ENCODE measurements at places on chromosomes 1 and 21. TPM values are rescaled to one million over a fixed set of nuclear protein-coding genes. Genes with fewer than 3 reads are reported as not detected.

The TP73 gene
- 1.3 TPM for total RNA-seq

The NUDT4B gene
- total RNA-seq = not detected

- no peak for DNase-seq
Observed at GRCh38 chr1:7856345-7856744, 3.5 kb upstream of the UTS2 start.

DNA sequence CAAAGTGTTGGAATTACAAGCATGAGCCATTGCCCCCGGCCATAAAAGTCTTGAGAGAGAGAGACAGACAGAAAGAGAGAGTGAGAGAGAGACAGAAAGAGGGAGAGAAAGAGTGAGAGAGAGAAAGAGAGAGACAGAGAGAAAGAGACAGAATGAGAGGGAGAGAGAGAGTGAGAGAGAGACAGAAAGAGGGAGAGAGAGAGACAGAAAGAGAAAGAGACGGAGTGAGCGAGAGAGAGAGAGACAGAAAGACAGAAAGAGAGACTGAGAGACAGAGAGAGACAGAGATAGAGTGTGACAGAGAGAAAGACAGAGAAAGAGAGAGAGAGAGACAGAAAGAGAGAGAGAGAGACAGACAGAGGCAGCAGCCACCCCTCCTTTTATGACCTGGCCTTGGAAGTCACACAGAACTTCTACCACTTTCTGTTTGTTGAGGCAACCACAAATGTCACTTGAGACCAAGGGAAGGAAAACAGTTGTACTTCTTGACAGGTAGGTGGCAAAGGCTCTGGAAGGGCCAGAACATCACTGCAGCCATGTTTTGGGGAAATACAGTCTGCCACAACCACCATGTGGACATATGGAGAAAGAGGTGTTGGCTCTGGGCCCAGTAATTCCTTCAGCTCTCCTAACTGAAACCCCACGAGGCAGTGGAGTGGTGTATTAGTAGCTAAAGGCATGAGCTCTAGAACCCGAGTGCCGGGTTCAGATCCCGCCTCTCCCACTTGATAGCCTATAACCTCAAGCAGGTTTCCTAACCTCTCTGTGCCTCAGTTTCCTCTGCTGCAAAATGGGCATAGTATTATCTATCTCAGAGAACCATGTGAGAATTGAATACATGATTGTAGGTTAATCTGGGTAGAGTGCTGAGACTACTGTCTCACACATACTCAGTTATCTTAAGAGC is 50.6 kb downstream of the TNFRSF8 start:
- no peak for DNase-seq

GRCh38 chr1:43566382-43567044 is 35.8 kb downstream of the PTPRF start:
- DNase-seq = no peak

The ADAM30 gene
- not detected for total RNA-seq

The TTC22 gene
- total RNA-seq = 13.3 TPM

DNA sequence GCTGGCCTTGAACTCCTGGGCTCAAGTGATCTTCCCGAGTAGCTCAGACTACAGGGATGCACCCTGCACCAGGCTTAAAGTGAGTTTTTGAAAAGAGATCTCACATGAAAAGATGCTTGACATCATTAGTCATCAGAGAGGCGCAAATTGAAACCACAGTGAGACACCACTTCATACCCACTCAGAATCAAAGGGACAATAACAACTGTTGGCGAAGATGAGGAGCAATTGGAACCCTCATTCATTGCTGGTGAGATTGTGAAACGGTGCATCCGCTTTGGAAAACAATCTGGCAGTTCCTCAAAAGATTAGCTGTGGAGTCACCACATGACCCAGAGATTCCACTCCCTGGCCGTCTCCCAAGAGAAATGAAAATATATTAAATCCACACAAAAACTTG is 122.3 kb downstream of the PGBD5 start:
- DNase-seq = no peak

DNA sequence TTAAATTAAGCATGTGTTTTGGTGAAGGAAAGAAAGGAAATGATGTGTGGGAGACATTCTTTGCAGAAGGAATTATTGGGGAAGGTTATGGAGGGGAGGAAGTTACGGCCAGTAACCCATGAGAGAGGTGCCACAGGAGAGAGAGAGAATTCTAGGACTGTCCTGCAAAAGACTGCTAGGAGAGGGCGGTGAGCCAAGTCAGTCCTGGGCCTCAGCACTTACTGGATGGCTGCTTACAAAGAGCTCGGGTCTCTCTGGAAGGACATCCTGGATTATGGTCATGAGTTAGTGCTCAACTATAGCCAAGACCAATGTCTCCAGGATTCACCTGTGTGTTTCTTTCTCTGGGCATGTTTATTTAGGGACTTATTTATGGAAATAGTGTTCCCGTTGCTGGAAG is 74.4 kb upstream of the HSD17B7 start:
- no peak for DNase-seq

The LCE2A gene
- total RNA-seq = not detected

The ADGRL4 gene
- not detected for total RNA-seq

The DLGAP3 gene
- total RNA-seq = 1.4 TPM

The SAMD11 gene
- 0.12 TPM for total RNA-seq

DNA sequence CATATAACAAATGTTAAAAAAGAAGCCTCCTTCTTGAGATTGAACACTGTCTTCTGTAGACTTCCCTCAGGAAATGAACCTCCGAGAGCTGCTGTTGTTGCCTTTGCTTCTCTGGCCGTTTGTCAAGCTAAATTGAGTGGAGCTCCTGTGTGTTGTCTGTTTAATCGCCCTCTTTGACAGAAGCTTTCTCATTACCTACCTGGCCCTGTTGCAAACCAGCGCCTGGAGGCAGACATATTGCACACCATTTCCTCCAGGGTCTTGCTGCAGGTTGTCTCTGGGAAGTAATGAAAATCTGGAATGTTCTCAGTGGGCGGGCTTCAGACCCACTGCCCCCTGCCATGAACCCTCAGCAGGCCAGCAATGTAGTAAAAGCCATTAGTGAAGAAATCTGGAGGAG is 83.3 kb downstream of the GABPA start:
- DNase-seq = no peak

DNA sequence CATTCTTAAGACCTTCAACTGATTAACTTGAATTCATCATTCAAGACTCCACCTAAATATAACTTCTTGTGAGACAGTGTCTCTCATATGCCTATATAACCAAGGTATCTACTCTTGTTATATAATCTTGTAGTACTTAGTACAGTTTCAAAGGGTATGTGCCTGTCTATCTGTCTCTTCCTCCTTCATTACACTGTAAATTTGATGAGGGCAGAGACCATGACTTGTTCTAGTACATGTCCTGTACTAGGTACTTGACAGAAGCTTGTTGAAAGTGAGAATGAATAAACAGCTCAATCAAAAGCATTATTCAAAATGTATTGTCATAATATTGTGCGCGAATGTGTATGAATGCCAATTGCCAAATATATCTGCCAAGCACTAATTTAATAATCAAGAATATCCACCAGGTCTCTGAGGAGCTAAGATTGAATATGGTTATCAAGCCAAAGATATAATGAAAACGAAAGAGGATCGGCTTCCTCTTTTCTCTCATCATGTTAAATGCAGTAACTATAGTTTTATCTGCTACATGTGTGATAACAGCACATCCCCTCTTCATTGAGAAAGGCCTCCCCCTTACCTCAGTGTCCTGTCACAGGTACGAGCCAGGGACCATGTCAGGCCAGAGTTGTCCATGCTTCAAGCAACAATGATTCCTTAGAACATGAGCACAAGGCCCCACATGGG is 117.3 kb downstream of the UCHL5 start:
- no peak for DNase-seq

The GOLT1A gene
- 0.58 TPM for total RNA-seq

GRCh38 chr21:45330851-45331261 is 43.2 kb upstream of the POFUT2 start:
- DNase-seq = no peak

DNA sequence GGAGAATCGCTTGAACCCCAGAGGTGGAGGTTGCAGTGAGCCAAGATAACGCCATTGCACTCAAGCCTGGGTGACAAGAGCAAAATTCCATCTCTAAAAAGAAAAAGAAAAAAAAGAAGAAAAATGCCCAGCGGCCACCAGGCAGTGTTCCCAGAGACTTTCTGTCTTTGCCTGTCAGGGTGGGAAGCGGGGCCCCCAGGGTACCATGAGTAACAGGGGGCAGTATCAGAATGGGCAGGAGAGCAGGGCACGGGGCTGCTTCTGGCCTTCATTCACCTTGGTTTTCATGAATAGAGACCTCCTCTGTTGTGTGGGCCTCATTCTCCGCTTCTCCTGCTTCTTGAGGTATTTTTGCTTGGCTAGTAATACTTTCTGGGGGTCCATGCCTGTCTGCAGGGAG is 20.4 kb downstream of the SLC26A9 start:
- no peak for DNase-seq

DNA sequence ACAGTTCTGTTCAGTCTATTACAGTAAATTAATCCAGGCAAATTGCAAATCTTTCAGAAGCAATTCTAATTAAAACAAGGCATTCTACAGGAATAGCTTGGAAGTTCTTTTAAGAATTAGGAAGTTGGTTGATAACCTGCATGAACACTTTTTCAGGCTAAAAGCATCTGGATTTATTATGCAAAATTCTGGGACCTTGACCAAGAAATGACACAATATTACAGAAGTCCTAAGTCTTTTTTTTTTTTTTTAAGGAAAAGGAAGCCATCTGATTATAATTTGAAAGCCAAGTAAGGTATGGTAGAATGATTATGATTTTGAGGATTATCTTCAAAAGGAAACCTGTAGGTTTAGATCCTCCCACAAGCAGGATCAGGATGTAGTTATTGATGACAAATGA is 74.7 kb upstream of the KCNK2 start:
- no peak for DNase-seq

DNA sequence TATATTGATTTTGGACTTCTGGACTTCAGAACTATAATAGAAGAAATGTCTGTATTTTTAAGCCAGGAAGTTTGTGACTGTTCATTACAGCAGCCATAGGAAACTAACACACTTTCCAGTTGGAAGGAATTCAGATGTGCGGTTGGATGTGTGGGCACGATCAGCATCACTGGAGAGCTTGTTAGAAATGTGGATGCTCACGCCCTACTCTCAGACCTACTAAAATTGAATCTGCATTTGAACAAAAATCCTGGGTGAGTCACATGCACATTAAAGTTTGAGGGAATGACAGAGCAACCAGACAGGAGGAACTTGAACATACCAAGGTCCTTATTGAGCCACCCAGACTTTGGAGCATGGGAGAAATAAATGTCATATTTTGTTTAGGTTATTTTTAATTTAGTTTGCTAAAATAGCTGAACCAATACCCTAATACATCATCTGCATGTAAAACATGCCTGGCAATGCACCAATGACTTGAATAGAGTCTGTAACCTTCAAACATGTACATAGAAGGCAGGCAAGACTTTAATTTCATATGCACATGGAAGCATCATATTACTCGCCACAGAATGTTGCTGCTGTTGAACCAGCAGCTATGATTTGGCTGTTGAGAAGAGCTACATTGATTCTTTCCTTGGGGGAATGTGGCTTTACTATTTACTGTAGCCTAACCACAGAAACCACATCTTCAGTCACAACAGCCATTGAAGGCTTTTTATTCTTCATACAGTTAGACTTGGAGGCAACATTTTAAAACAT is 346.2 kb downstream of the BARHL2 start:
- no peak for DNase-seq

GRCh38 chr1:53871773-53872484 is 17.7 kb downstream of the YIPF1 start:
- no peak for DNase-seq

The PRDM16 gene
- total RNA-seq = 1.7 TPM

The GBP5 gene
- 135 TPM for total RNA-seq

DNA sequence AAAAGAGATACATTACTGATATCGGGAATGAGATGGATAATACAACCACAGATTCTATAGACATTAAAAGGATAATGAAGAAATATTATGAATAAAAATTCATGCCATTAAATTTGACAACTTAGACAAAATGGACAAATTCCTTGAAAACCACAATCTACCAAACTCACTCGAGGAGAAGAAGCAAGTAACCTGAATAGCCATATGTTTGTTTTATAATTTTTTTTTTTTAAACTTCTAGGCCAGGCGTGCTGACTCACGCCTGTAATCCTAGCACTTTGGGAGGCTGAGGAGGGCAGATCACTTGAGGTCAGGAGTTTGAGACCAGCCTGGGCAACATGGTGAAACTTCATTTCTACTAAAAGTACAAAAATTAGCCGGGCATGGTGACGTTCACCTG is 327.9 kb downstream of the VAV3 start:
- no peak for DNase-seq

GRCh38 chr1:18991585-18991984 is 35.1 kb upstream of the IFFO2 start:
- no peak for DNase-seq

DNA sequence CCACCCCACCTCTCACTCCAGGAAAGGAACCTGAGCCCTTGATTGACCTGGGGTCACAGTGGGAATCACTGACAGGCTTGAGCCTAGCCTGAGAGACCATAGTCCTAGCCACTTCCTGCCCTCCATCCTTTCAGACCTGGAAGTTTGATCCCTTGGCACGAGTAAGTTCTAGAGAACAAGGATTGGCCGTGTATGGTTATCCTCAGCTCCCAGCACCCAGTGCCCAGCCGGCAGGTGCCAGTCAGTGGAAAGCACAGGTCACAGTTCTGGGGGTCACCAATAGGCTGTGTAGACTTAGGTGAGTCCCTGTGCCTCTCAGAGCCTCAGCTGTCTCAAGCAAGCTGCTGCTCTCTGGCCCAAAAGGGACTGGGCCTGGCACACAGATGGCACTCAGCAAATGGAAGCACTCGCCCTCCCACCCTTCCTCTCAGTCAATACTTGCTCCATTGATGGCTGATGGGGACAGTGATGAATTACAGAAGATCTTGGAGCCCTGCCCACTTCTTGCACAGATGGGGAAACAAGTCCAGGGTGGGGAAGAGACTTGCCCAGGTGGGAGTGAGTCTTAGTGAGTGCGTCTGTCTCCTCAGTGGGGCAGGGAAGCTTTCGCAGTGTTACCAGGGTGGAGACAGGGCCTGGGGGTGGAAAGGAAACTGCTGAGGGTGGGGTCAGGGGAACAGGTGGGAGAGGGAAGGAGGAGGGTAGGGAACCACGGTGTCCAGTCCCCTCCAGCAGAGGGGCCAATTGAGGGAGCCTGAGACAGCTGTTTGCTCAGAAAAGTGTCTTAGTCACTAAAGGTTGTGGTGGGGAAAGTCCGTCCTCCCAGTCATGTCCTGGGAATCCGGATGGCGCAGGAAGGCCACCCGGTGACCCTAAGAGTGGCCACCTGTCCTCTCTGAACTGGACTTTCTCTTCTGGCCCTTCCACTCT is 2.6 kb upstream of the KCNQ4 start:
- DNase-seq = no peak

The TAS1R3 gene
- total RNA-seq = 0.91 TPM

The PADI2 gene
- 0.10 TPM for total RNA-seq

DNA sequence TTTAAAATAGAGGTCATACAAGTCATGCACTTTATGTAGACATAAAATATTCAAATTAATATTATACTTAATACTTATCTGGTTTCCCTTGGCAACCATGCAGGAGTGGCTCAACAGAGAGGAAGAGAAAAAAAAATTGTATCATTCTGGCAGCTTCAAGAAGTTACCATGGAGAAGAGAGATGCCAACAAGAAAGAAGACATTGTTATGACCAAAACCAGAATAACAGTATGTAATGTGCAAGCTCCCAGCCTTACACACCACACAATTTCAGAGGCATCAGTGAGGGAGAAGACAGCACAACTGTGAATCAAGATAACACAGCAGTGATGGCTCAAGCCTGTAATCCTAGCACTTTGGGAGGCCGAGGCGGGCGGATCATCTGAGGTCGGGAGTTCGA is 49.1 kb upstream of the RCOR3 start:
- DNase-seq = no peak
